ENCODE measurements at places on chromosomes 7 and 10.
A peak's percentile ranks its signal among the peaks of the same experiment; 100 is the strongest.

GRCh38 chr7:102395592-102395872, 631 bp upstream of the PRKRIP1 start:
- DNase-seq, result no peak

DNA sequence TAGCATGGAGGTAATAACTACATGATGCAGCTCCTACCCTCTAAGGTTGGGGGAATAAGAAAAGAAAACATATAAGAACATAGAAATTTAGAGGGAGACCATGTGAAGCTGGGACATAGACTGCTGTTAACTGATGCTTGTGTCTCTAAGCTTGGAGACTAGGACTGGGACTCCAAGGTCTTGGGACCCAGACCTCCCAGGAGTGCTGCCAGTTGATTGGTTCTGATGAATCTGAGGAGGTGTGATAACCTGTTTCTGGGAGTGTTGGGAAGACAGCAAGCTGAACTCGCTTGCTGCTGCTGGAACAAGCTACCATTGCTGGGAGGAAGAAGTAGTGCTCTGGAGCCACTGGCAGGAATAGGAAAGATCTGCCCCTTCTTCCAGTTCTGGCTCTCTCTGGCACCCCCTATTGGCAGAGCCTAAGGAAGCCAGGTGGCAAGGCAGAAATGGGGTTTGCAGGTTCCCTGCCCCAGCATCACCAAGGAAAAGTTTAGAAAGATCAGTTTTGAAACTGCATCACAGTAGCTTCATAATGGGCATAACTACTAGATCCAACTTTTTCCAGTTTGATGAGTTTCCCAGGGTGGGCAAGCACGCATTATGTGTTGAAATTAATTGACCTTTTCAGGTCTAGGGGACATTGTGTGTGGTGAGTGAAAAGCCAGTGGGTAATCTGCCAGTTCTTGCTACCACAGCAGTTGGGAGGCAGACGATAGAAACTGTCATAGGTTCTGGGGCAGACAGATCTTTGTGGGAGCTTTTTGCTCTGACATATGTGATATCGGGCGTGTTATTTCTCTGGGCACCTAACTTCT, 140.7 kb downstream of the SND1 start:
- DNase-seq, result peak; percentile 9

DNA sequence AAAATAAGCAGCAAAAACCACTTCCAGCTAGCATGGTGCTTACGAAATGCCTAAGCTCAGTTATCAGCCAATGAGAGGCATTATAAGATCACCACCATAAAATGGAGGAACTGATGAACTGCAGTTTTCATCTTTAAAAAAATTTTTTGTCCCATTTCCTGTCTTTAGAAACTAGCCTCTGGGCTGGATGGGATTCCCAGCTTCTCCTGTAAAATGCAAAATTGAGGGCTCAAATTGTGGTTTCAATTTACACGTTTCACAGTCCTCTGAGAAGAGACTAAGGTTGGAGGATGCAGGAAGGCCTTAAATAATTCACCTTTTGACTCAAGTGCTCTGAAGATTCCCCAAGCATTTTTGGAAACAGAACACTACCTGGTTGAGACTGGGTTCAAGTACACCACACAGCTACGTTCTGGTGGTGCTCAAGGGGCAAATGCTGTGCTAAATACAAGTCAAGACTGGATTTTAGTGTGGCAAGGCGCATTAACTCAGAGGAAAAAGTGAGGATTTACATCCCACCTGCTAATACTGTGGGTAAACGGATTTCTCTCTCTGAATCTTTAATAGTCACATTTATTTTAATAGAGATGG, 951 bp downstream of the ZNF25 start:
- DNase-seq, result no peak

GRCh38 chr10:24331457-24331856, 122.5 kb downstream of the KIAA1217 start:
- no peak for DNase-seq

DNA sequence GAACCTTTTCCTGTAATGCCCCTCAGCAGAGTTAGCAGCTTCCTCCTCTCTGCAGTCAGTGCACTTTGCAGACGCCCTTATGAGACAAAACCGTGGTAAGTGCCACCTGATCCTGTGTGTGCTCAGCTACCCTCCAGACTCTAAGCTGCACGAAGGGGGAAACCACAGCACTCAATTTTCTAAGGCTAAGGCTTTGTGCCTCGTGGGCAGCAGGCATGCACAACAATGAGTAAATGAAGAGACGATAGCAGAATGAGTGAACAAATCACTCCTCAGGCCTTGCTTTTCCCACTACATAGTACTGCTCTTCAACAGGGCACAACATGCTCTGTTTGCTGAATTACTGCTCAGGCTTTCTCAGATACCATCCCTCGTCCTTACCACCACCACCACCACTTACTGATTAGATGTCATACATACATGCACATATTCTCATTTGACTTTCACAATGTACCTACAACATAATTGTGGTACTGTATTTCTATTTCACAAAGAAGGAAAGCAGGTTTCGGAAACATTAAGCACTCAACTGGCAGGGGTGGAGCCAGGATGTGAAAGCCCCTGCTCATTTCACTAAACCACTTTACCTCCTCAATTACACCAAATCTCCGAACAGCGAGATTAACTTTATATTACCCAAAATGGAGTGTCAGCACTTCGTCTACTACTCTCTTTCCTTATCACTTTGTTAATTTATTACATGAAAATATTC, 85.4 kb downstream of the ICA1 start:
- DNase-seq, result peak; percentile 51

GRCh38 chr10:85612378-85612775, 754.2 kb downstream of the GRID1 start:
- no peak for DNase-seq

DNA sequence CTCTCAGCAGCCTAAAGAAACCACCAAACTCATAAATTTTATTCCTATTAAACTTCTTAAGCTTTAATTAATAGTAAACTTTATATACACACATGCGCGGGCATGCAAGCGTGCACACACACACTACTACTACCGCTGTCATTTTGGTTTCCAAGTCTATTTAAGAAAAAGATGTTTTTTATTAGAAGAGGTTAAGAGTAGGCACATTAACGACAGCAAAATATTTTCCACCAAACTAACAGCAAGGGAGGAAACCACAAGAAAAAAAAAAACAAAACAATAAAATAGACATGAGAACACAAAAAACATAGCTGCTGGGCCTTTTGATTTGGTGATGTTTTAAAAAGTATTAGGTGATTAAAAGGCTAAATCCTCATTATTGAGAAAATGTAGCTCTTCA, 28.6 kb downstream of the RTKN2 start:
- DNase-seq, result no peak

DNA sequence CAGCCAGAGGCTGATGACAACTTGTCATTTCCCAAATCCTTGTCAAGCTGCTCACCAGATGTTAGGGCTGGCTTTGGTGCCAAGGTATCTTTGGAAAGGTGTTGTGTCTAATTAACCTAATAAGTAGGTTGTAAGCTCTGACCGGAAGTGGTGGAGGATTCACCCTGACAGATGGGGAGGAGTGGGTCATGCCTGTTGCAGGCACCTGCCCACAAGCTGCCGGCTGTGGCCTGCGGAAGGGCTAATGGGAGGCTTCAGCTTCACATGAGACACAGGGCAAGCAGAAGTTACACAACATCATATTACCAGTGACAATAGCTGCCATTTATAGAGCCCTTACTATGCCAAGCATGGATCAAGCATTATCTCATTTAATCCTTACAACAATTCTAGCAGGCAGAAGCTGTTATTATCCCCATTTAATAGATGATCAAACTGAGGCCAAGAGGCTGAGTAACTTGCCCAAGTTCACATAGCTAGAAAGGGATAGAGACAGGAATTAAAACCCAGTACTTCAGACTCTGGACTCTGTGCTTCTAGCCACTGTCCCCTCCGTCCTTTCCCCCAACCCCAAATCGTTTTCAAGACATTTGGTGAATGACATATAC, 63.1 kb upstream of the DUSP5 start:
- no peak for DNase-seq

DNA sequence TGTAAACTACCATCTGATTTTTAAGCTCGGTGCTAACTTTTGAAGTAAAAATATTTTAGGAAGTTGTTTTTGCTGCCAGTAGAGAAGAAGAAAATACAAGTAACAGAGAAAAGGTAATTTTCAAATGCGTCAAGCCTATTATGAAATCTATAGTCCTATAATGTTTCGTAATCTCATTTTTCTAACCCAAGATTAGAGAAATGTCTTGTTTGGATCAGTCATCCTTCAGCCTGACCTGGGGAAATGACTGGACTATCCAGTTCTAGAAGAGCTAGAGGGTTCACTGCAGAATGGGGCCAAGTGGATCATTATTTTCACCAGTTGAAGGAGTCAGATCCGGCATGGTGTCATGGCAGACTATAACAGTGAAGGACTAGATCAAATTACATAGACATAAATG, 62.7 kb upstream of the FGL2 start:
- no peak for DNase-seq

DNA sequence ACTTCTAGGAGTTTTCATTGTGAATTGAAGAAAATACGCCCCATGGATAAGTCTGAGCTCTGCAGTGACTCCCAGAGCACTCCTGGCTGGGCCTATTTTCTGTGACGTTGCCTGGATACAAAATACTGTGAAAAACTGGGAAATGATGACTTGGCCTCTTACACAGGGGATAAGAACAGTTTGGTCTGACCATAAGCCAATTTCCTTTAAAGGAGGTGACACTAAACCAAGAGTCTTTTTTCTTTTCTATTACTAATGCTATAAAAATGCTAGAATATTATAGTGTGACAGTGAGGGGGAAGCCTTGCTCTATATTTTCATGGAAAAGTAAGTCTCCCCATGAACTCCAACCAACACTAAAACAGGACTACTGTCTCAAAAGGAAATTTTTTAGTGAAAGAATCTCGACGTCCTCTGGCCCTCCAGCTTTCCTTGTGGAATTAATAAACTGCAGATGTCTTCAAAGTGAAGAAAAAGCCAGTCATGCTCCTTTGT, 45.5 kb downstream of the MYOF start:
- no peak for DNase-seq

DNA sequence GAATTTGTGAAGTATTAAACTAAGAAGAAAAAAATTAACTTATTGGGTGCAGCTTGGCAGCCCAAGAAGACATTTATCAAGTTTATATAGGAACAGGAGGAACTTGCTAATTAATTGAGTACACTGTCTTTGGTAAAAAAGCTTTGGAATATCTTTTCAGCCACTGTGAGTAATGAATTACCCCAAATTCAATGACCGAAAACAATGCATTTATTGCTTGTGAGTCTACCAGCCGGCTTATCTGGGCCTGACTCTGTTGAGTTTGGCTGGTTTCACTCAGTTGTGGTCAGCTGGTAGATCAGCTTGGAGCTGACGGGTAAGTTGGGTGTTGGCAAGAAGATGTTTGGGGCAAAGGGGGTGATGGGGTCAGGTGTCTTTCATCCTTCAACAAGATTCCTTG, 11.6 kb downstream of the GNG11 start:
- DNase-seq, result no peak

DNA sequence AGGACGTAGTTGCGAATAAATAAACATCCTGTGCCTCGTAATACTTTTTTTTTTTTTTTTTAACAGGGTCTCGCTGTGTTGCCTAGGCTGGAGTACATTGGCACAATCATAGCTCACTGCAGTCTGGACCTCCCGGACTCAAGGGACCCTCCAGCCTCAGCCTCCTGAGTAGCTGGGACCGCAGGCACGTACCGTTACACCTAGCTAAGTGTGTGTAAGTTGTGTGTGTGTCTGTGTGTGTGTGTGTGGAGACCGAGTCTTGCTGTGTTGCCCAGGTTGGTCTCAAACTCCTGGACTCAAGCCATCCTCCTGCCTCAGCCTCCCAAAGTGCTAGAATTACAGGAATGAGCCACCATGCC, 573 bp upstream of the PON2 start:
- DNase-seq, result no peak

- DNase-seq, result no peak
These were observed 151.0 kb upstream of the AHR start for GRCh38 chr7:17147409-17147808.

DNA sequence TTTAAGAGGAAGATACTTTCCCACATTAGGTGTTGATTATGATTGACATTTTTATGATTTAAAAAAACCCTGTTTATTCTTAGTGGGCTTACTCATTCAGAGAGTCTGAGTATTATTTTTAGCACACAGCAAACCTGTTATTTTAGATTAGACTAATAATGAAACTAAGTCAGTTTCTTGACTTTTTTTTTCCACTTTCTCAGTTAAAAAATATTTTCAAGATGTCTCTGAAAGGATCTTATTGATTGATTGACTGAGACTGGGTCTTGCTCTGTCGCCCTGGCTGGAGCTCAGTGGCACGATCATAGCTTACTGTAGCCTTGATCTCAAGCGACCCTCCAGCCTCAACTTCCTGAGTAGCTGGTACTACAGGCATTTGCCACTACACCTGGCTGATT, 20.4 kb upstream of the INPP5F start:
- DNase-seq, result no peak

DNA sequence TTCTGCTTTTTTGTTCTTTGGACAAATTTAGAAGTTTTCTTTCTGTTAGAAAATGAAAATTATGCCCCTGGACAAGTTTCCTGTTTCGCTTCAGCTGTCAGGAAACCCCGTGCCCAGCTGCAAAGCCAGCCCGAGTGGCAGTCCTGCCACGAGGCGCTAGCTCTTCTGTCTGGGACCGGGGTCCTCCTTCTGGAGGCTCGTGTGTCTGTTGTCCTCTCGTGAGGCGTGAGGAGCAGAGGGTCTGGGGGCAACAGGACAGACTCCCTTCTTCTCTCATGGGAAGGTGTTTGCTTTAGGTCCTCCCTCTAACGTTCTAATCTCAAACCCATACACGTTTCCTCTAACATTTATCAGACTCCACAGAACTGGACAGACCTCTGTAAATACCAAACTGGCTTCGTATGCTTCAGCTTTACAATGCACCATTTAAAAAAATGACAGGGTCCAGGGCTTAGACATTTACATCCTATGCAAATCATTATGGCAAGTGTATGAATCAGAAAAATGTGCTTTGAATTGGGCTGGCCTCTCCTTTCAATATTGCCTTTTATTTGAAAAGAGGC, 184.5 kb upstream of the SHH start:
- DNase-seq, result no peak

DNA sequence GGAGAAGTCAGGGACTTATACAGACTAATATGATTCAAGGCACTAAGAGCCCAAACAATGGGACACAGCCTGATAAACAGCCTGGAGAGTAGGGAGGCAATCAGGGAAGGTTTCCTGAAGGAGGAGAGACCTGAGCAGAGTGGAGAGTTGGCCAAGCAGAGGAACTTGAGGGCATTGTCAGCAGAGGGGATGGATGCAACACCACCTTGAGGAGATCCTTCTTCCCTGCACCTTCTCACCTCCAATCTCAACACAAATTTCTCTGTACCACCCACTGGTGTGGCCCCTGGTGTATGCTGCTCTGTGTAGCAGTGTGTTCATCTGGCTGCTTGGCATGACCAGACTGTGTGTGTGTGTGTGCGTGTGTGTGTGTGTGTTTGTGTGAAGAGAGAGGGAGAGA, 146.2 kb downstream of the WDR11 start:
- DNase-seq, result no peak

DNA sequence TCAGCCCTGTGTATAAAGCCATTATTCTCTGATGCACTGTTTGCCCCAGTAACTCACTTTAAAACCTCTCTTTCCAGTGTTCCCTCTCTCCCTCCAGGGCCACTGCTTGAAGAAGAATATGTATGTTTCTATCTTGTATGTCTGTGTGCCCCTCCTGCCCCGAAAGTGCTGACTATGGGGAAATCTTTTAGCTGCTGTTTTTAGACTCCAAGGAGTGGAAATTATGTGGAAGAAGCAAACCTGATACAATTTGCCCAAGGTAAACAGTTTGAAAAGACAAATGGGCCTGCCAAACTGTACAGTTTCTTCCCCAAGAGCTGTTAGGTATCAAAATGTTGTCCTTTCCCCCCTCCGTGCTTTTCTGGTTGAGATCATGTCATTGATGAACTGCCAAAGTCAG, 3.4 kb downstream of the ADRA2A start:
- no peak for DNase-seq

GRCh38 chr7:45001826-45002225, 1.8 kb downstream of the CCM2 start:
- no peak for DNase-seq
